Amniotic epithelial cell (primary cell): ENCODE measurements at places on chromosomes 12 and 14.
A peak's percentile ranks its signal among the peaks of the same experiment; 100 is the strongest.

- DNase-seq: peak; percentile 51
These were observed 2.3 kb downstream of the SLC48A1 start for GRCh38 chr12:47775100-47775911.

- no peak for DNase-seq
These were observed 6.9 kb downstream of the DERA start for GRCh38 chr12:15918066-15918465.

DNA sequence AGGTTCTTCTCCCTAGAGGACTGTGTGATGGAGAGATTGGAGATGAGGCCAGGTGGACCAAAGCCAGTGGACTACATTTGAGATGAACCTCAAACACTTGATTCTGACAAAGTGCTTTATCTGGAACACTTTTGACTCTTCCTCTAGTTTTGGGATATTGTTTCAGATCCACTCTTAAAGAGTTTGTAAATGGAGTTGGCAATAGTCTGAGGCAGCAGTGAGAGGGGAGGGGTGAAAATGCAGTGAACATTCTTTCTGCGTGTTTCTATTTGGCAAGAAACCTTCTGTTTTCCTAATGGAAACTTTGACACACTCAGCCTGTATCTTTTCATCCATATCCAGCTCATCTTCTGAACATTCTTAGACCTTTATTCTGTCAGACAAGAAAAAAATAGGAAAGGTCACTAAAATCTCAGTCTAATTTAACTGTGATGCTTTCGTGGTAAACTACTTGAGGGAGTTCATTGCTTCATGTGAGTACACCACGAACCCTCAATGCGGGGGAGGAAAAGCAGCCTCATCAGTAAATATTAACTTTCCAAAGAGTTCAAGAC is 57.4 kb upstream of the KCNJ8 start:
- no peak for DNase-seq

DNA sequence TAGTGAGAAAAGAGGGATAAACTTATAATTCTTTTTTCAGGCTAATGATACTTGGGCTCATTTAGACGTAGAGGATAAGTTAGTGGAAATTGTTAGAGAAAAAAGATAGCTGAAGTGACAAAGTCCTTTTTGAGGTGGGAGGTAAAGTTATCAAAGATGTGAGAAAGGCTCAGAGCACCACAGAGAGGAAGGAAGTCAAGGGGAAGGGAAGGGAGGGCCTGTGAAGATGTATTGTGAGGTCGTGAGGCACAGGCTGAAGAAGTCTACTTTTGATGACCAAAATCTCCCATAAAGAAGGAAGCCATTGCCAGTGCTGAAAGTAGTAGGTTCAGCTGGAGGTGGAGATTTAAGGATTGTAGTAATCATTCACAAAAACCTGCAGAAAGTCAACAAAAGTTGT is 19.4 kb upstream of the PTGDR start:
- DNase-seq: no peak

DNA sequence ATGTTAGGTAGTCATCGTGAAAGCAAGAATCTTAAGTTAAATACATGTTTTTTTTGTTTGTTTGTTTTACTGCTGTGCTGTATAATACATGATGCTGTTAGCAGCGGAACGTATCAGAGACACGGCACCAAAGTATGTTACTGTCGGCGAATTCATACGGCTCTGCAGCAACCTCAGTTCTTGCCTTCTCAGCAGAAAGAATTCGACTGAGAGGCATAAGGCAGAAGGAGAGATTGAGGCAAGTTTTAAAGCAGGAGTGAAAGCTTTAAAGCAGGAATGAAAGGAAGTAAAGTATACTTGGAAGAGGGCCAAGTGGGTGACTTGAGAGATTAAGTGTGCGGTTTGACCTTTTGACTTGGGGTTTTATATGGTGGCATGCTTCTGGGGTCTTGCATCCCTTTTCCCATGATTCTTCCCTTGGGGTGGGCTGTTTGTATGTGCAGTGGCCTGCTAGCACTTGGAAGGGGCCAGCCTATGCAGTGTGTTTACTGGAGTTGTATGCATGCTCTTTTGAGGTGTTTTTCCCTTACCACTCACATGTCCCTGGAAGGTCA is 23.7 kb downstream of the LEMD3 start:
- peak; percentile 19 for DNase-seq

DNA sequence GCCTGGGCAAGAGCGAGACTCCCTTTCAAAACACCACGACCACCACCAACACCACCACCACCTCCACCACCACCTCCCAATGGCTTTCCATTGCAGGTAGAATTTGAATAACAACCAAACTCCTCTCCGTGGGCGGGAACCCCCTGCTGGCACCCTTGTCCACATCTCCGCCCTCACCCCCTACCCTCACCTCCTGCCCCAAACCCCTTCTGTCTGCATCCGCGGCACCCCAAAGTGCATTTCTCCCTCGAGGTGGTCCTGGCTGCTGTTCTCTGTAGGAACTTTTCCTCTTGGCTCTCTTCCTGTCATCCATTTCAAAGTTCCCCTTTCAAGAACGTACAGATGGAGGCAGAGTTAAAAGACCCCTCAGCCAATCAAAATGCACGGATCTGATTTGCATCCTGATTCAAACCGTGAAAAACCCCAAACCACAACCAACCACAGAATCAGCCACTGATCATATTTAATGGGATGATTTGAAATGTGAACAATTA is 3.8 kb downstream of the SDSL start:
- DNase-seq: no peak
